ENCODE measurements at places on chromosomes 5 and 9.
A peak's percentile ranks its signal among the peaks of the same experiment; 100 is the strongest.

DNA sequence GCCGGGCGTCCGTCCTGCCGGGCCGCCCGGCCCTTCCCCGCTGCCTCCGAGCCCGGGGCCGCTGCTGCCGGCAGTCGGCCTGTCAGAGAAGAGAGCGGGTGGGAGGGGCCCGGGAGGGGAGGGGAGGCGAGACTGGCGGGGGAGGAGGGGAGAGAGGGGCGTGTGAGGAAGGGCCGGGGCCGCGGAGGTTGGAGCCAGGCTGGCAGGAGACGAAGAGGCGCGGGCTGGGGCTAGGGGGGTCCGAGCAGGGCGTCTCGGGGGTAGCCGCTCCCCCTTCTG lies 570 bp downstream of the CREBRF start:
- DNase-seq, result no peak

- DNase-seq, result no peak
Measured at GRCh38 chr9:137380606-137381005, 42.4 kb downstream of the EXD3 start.

- no peak for DNase-seq
Measured at GRCh38 chr5:84436866-84437265, 52.2 kb upstream of the EDIL3 start.

DNA sequence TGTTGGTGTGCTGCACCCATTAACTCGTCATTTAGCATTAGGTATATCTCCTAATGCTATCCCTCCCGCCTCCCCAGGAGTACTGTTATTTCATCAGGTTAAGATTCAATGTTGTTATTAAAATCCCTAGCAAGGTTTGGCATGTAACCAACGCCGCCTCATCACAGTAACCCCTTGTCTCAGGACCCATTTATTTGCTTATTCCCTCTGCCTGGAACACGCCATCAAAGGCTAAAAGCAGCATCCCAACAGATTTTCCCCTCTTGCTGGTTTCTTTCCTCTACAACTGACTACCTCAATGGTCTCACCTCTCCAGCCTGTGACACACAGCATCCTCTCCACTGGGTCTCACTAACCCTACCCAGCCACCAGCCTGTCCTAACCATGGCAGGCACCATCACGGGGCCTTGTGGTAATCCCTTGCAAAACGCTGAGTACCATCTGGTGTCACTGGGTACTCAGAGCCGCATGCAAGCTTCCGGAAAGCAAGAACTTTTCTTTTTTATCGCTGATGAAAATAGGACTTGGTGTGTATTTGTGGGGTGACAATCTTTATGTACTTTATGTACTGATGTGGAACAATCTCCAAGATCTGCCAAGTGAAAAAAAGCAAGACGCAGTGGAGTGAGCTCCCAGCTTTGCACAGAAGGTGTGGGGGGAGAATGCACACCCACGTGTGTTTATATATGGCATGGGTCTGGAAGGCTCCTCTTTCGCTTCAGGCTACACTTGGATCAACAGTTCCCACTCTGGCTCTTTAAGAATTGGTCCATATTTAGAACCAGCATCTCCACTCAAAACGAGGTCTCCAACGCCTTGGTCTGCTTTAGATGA lies 6.1 kb downstream of the RPS14 start:
- no peak for DNase-seq

DNA sequence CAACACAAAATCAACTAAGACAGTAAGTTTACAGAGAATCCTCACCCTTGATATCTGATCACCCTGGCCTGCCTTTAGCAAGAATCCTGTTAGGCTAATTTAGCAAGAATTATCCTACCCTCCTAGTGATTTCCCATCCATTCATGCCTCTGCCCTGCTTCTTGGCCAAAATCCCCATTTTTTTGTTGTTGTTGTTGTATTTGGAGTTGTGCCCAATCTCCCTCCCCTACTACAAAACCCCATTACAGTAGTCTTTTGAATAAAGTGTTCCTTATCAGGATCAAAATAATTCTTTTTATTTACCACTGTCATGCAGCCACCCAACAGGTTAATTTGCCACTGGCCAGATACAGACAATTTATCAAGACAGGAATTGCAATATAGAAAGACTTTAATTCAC lies 58.5 kb upstream of the CLINT1 start:
- no peak for DNase-seq

DNA sequence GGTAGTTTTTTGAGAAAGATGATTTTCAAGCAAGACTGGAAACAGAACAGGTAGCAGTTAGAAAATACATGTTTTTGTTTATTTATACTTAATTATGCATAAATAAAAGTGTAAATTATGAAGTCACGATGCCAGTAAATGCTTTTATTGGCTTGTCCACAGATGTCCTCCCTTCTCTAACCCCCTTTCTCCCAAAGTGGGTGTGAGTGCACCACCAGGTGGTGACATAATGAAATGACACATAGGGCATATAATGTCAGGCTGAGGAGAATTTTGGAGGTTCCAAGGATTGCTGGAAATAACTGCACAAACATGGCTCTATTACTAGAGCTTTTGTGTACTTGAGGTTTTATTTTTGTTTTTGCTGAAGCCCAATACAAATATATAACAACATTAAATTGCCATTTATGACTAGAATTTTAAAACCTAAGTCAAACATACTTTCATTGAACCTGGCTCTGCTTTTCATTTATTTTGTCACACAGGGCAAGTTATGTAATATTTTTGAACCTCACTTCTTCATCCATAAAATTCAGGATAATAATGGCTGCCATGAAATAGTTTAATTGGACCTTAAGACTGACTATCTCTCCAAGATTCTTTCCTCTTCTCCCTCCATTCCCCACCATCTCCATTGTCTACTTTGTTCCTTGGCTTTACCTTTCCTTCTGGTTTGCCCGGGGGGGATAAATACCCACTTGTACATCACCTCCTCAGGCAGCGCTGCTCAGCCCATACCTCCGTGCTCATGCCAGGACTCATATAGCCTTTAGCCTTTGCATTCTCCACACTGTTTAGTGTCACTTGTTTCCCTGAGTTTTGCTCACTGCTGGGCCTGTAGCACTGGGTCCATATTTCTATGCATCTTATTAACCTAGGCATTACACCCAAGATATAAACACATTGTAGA lies 168.8 kb downstream of the PDE4D start:
- DNase-seq, result peak; percentile 7

DNA sequence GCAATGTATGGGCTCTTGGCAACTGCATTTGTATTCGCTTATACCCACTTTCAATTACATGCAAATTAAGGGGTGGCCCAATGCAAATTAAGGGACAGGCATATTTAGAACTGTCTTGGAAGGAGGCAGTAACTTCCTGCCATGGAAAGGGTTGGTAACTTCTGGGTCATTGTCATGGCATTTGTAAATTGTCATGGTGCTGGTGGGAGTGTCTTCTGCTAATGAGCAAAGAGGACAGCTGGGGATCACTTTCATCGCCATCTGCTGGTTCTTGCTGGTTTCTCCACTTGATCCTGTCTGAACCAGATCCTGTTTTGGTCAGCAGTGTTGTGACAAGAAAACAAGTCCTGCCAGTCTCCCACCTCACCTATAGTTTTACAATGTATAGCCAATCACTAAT lies 23.3 kb upstream of the UGT3A2 start:
- DNase-seq, result no peak

- no peak for DNase-seq
Measured at GRCh38 chr9:136597965-136598364, 52.1 kb upstream of the NOTCH1 start.

DNA sequence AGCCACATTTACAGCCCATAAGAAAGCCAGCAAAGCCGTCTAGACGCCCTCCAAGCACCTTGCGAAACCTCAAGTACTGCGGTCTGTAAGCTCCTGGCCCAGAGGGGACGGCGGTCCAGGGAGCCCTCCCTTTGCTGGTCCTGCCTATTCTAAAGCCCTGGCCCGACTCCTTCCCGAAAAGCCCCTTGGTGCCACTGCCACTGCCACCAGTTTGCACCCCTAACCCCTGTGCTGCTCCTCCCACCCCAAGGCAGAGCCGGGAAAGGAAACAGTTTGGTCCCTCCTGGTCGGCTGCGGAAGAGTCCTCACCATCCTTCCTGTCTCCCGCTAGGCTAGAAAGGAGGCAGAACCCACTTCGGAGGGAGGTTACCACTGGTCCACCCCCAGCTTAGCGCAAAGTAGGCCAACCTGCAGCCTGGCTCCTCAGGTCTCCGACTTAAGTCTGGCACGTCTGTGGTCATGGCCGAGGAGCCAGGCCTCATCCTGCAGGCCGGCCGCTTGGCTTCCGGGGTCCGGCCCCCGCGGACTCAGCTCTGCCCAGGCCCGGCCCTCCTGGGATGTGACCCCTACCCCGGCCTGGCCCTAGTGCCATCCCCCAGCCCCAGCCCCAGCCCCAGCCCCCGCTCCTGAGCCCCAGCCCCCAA lies 916 bp downstream of the TOR1A start:
- no peak for DNase-seq

DNA sequence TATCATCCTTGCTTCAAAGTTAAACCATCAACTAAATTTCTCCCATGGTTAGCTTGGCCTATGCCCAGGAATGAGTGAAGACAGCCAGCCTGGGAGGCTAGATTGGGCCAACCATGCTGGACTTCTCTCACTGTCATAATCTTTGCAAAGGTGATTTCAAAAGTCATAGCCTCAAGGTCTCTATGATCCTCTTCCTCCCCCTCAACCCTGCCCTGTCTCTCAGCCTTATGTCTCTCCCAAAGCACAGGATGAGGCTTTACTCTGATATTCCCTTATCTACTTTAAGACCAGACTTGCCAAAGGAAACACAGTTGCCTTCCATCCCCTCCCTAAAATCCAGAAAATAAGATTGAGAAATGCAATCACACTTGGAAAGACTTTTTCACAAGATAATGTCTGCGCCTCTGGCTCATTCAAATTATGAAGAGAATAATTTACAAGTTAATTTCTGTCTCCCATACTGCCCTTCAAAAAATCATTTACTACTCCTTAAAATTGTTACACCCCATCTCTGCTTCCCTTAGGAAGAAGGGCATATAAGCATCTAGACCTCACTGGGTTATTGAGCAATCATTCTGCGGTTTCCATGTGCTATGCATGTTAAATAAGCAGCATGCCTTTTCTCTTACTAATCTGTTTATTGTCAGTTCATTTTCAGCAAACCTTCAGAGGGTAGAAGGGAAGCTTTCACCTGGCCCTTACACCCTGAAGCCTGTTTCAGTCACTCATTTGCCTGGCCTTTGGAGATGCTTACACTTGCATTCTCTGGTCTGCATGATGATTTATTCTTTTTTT lies 113.8 kb upstream of the ANKRD55 start:
- DNase-seq, result no peak

GRCh38 chr9:70971723-70972122 lies 149.7 kb downstream of the TRPM3 start:
- no peak for DNase-seq

DNA sequence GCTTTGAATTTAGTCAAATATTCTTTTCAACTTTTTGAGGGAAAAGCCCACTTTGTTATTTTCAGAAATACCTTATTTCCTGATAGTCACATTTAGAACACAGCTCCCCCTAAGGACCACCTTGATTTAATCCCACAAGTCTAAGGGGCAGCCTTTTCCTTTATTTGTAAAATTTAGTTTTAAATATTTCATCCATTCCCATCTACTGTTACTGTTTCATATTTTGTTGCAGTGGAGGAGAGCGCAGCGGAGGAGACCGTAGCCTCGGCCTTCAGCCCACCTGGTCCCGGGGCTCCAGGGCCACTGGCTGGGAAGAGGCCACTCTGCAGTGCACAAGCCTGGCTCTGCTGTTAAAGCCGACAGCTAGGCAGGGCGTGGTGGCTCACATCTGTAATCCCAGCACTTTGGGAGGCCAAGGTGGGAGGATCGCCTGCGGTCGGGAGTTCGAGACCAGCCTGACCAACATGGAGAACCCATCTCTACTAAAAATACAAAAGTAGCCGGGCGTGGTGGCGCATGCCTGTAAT lies 19.6 kb downstream of the LPCAT1 start:
- no peak for DNase-seq
